ENCODE measurements at places on chromosomes 11 and 22. TPM values are rescaled to one million over a fixed set of nuclear protein-coding genes. Genes with fewer than 3 reads are reported as not detected.

DNA sequence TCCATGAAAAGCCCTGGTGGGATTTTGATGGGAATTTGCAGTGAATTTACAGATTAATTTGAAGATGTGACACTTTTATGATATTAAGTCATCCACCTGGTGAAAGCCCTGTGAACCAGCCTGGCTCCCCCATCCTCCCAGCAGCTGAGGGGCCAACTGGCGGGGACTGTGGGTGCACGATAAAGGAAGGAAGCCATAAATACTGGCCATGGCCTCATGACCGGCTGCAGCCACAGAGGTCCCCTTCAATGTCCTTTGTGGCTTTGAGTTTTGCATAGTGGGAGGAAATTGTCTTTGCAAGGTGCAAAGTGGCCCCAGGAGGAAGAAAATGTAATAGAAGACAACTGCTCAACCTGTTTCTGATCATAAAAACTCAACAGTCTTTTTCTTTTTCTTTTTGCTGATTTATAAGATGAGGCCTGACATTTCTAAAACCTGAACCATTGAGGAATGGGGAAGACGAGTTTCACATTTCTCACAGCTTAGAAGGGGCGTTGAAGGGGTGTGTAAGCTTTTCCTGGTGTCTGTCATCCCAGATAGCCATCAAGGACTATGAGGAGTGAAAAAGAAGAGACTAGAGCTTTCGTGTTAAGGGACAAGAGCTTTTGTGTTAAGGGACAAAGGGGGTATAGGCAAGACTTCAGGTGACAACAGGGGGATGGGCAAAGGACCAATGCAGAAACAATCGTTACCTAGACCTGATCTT is 6.3 kb upstream of the NDUFV1 start:
- DNase-seq: no peak

DNA sequence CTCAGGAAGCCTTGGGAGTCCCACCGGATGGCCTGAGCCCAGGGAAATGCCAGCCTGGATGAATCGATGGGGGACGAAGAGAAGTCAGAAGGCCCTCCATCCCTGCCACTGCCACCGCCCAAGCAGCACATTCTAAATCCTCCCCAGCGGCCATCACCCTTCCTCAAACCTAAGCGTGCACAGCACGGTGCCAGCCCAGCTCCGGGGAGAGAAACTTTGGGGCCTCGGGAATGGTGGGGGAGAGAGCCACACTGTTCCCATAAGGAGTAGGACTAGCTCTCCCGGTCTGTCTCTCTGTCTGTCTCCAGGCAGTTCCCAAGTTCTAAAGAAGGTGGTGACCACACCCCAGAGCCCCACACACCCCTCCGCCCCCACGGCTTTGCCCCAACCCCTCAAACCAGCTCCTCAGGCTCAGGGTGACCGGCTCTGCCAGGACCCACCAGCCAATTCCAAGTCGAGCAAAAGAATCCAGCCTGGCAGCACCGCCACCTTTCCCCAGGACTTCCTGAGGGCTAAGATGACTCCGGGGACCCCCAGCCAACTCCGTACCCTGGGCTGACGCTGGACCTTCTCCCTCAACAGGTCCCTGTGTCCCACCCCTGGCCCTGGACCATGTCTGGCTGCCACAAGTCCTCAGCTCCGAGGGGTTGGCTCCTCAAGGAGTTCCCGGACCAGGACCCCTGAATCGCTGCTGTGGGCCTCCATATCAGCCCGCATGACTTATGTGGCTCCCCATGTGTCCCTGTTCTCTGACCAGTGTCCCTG is 2.7 kb downstream of the AHNAK start:
- DNase-seq: no peak

DNA sequence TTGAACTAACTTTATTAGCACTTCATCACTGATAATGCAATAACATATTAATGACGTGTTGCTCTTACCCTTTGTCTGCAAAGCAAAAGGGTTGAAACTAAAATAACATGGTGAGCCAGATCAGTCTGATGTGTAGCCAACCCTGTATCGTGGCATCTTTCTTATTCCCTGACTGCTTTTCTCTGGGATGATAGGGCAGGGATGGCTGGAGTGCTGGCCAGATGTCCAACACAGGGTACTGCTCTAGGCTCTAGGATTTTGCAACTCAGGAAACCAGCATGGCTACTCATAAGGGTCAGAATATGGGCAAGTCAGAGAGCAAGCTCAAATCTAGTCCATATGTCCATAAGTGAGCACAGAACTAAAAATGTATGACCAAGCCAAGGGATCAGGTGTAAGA is 129.1 kb downstream of the SLC17A6 start:
- no peak for DNase-seq

GRCh38 chr22:45775062-45775461 is 103.4 kb downstream of the ATXN10 start:
- no peak for DNase-seq

DNA sequence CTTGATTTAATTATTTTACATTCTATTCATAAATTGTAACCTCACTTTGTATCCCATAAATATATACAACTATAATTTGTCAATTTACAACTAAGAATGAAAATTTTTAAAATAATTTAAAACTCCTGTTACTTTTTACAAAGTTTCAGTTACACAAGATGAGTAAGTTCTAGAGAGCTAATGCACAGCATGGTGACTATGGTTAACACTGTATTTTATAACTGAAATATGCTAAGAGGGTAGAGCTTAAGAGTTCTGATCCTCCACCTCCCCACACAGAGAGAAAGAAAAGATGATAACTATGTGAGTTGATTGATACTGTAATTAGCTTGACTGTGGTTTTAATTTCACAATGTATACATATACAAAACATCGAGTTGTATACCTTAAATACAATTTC is 412.5 kb upstream of the DDI1 start:
- DNase-seq: no peak

- DNase-seq: peak; percentile 69
Observed at GRCh38 chr22:22753526-22754267, 109.3 kb downstream of the GGTLC2 start.

DNA sequence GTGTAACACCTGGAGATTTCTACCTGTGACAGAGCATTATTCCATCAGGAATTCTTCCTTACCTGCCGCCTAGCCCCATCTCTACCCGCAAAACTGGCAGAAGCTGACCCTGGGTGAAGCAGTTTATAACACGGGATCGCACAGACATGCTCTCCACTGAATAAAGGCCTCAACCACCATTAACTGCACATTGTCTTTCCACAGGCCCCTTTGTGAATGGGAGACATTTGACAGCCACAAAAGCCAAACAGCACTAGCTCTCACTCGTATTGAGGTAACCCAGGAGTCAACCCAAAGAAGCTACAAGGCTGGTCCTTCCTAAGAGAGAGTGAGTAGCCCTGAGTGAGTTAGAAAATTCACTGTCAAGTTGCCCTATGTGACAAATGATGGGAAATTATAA is 135.6 kb downstream of the RCN1 start:
- DNase-seq: no peak

GRCh38 chr11:47233989-47234668 is 14.5 kb downstream of the ACP2 start:
- no peak for DNase-seq

DNA sequence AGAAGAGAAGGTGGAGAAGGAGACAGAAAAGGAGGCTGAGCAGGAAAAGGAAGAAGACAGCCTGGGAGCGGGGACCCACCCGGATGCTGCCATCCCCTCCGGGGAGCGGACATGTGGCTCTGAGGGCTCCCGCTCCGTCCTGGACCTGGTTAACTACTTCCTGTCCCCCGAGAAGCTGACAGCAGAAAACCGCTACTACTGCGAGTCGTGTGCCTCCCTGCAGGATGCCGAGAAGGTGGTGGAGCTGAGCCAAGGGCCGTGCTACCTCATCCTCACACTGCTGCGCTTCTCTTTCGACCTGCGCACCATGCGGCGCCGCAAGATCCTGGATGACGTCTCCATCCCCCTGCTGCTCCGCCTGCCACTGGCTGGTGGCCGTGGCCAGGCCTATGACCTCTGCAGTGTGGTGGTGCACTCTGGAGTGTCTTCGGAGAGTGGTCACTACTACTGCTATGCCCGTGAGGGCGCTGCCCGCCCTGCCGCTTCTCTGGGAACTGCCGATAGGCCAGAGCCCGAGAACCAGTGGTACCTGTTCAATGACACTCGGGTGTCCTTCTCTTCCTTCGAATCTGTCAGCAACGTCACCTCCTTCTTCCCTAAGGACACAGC is 21.4 kb downstream of the USP35 start:
- no peak for DNase-seq

GRCh38 chr22:26974034-26974433 is 316.6 kb downstream of the MIAT start:
- DNase-seq: no peak

- no peak for DNase-seq
Observed at GRCh38 chr22:36985211-36985889, 33.9 kb downstream of the TST start.

DNA sequence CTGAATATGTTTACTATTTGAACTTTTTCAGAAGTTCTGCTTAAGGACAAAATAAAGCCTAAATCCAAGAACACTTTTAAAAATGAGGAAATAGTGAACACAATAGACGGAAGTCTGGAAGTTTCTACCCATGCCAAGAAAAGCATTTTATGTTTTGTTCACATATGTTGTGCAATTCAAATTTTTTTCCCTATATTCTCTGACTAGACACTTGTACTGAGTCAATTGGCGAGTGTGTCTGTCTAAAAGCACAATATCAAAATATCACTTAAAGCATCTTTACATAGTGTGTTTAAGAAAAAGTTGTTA is 29.2 kb downstream of the INCENP start:
- DNase-seq: no peak

- DNase-seq: no peak
Observed at GRCh38 chr11:128745311-128746136, 51.7 kb downstream of the FLI1 start.

GRCh38 chr22:33385611-33386010 is 327.4 kb upstream of the SYN3 start:
- no peak for DNase-seq

DNA sequence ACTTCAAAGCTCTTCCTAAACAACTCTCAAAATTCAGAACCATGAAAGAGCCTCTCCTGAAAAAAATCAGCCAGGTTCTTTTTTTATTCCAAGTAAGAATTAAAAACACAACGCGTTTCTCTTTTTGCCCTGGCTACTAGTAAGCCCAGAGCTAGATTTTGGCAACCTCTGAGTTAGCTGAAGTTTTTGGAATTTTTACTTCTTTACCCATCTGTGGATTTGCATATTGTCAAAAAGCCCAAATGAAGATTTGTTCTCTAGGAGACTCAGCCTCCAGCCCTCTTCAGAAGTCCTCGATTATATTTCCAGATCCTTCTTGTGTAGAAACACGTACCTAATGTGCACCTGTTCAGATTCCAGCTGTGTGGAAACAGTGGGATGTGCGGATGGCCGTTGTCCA is 517.9 kb downstream of the TBC1D22A start:
- no peak for DNase-seq

DNA sequence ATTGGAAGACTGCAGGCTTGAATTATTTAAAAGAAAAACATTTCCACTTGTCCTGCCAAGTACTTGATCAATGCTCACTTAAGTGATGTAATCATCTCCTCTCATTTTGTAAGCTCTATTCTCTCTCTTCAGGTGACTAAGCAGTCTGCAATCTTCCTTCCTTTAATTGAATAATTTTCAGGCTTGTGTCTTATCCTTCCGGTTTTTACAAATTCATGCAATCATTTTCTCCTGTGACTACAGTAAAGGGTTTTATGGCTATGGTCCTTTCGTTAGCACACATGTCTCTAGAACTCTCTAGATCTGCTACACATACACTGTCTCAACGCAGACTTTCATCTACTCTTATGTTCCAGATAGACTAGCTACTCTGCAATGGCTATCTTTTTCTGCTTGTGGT is 12.6 kb upstream of the UPB1 start:
- DNase-seq: no peak

DNA sequence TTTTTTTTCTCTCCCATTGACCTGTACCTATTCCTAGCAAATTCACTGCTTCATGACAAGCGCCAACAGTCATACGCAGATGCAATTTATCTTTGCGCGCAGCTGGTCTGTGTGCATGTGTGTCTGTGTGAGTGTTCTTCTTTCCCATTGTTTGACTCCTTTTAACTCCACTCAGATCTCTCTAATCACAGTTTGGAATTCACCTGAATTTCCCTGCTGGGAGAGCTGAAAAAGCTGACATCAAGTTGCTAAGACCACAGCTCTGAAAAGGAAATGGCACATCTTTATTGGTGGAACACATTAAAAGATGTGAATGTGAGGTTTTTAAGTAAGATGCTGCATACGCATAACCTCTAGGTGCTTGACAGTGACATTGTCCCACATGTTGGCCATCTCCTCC is 187.4 kb upstream of the MTMR2 start:
- no peak for DNase-seq

GRCh38 chr11:32704775-32705174 is 89.7 kb downstream of the CCDC73 start:
- DNase-seq: no peak

- no peak for DNase-seq
Observed at GRCh38 chr11:16713594-16713993, 24.9 kb upstream of the C11orf58 start.

- DNase-seq: no peak
Observed at GRCh38 chr22:41215926-41216325, 10.8 kb downstream of the L3MBTL2 start.

- peak; percentile 16 for DNase-seq
Observed at GRCh38 chr11:3614742-3615171, 27.0 kb downstream of the ART5 start.

DNA sequence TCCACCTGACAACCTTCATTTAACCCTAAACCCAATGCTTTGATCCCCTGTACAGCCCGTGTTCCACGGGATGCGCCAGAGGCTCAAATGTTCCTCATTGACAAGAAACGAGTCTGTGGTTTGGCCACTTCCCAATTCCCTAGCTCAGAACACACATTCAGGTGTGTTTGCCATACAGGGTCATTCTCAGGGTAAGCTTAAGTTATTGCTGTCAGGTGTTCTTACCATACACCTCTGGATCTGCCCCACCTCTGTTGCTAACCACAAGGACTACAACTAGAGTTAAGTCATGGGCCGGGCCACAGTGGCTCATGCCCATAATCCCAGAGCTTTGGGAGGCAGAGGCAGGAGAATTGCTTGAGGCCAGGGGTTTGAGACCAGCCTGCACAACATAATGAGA is 45.6 kb upstream of the POLD3 start:
- no peak for DNase-seq

- peak; percentile 66 for DNase-seq
Observed at GRCh38 chr11:67437082-67437808, at the start of gene PTPRCAP. Gene PTPRCAP (minus strand): TSS chr11:67437682. CDS start chr11:67437619, 63 bp downstream.

The PRMT3 gene
- total RNA-seq: 57.1 TPM

The DDI1 gene
- total RNA-seq: not detected

The E2F8 gene
- 1.4 TPM for total RNA-seq

The MCAM gene
- total RNA-seq: 3.2 TPM

The RFPL3 gene
- total RNA-seq: not detected

The OR2AG2 gene
- not detected for total RNA-seq

The USP35 gene
- 5.2 TPM for total RNA-seq

The SLC22A8 gene
- total RNA-seq: not detected

The TMEM225 gene
- total RNA-seq: not detected

The CCDC87 gene
- 0.13 TPM for total RNA-seq

The MFNG gene
- total RNA-seq: 188 TPM

The PGM2L1 gene
- total RNA-seq: 8.7 TPM

The INPP5J gene
- not detected for total RNA-seq

The CTSW gene
- 11.2 TPM for total RNA-seq

The C11orf91 gene
- not detected for total RNA-seq

The MS4A4A gene
- total RNA-seq: not detected

The CLMP gene
- total RNA-seq: 0.25 TPM

The SMTNL1 gene
- not detected for total RNA-seq
